ENCODE measurements at places on chromosomes 3 and 15. TPM values are rescaled to one million over a fixed set of nuclear protein-coding genes. Genes with fewer than 3 reads are reported as not detected.
A peak's percentile ranks its signal among the peaks of the same experiment; 100 is the strongest.

DNA sequence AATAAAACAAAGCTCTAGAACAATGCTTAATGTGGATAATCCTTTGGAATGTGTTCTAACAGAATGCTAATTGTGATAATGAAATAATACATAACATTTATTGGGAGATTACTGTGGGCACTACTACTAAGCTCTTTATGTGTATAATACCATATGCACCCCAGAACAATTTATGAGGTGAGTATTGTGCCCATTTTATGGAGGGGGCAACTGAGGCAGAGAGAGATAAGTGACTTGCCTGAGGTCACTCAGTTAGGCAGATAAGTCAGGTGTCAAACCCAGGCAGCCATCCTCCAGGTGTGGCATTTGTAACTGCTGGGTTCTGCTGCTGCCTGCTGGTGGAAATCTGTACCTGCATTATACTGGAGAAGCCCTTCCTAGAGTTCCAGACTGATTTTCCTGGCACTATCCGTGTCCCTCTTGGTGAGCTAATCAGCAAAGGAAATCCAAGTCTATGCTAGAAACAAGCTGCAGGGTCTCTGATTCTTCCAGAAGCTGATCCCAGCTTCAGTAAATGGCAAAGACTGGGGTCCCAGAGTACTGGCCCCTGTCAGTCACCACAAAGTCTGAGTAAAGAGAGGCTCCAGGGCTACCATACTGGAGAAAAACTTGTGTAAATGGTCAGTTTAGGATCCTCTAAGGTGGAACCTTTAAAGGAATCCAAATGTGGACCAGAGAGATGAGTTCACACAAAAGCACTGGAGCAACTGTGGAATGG, 22.6 kb upstream of the RBP1 start:
- DNase-seq: peak; percentile 29

DNA sequence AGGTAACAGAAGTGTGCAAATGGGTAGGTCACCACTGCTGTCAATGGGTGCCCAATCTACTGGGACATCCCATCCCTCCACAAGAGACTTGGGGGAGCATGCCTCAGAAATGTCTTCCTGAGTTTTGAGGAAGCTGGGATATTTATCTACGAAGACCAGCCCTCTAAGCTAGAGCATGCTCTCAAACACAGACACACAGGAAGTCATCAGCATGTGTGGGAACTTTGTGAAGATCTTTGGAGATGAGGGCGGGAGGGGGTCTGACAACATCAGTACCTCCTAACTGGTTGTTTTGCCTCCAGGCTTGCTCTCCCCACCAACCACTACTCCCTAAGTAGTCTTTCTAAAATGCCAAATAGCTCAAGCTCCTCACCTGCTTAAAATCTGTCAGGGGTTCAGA, 3.5 kb upstream of the MEF2A start:
- no peak for DNase-seq

GRCh38 chr3:52703341-52703740, 2.2 kb downstream of the GLT8D1 start:
- DNase-seq: no peak

DNA sequence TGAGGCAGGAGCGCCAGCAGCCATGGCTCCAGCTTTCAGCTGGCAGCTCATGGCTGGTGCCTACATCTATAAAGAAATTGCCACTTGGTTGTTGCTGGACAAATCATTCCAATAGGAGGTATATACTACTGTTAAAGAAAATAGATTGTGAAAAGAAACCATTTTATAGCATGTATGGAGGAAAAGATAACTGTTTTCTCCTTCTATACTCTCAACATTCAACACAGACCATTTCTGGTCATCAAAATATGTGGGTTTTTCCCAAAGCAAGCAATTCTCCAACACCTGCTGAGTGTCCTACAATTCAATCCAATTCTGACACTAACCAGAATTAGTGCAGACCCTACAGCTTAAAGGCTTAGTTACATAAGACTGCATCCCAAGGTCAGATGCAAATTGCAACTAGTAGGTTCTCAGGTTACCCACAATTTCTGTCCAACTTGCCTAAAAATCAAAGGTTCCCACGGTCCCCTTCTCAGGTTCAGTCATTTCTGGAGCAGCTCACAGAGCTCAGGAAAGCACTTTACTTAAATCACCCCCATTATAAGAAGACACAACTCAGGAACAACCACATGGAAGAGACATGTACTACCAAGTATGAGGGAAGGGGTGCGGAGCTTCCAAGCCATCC, 42.4 kb upstream of the STRIT1 start:
- no peak for DNase-seq

DNA sequence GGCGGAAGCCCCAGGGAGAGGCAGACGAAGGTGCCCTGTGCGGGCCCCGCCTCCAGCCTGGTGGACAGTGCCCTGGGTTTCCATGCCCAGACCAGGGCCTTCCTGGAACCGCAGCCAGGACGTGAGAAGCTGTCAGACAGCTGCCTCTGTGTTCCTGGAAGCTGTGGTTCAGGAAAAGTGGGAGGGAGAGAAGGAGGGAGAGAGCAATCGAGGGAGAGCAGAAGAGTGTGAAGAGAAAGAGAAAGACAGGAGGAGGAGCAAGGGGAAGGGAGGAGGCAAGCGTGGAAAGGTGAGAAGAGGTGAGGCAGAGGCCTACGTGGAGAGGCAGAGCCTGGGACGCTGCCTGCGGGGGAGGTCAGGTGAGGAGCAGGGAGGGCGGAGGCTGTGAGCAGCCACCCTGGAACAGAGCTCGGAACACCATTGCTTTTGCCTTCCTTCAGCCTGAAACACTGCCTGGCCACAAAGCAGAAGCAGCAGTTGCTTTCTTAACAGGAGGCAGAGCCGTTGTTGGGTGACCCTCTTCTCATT, 18.6 kb downstream of the ZDHHC19 start:
- no peak for DNase-seq

GRCh38 chr3:128665362-128666021, 14.9 kb upstream of the RPN1 start:
- no peak for DNase-seq

DNA sequence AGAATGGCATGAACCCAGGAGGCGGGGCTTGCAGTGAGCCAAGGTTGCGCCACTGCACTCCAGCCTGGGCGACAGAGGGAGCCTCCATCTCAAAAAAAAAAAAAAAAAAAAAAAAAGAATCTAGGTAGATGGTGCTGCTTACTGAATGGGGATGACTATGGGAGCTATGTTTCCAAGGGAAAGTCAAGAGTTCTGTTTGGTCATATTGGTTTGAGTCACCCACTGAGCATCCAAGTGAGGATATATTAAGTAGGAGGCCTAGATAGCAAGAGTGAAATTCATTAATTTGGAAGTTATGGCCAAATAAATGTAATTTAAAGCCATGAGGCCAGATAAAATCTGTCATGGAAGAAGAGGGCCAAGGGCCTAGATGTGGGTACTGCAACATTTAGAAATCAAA, 9.0 kb upstream of the UACA start:
- DNase-seq: no peak

DNA sequence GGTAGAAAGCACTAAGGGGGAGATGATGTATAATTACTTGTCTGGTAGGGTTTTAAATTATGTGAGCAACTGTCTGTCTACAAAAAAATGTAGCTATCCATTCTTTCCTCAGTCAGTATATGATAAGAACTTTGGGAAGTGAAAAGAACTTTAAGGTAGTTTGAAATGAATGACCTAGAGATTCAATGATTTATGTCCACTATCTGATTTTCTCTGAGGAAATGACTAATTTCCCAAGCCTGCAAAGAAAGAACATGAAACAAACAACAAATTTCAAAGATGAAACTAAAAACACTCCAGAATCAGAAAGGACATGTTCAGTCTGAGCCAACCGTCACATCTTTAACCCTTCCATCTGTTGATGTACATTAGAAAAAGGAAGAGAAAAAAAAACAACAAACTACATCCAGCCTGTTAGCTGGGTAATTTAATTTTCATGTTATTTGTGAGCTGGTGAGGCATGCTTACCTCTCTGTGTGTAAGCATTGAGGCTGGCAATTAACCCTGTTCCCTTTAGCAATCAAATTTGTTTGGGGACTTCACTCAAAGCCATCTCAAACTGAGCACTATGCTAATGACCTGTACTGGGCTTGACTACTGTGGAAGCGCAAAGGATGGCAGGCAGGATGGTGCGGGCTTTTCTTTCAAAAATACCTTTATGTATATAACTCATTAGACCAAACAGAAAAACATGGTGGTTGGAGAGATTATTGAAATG, 220.1 kb downstream of the TUSC7 start:
- peak; percentile 10 for DNase-seq

DNA sequence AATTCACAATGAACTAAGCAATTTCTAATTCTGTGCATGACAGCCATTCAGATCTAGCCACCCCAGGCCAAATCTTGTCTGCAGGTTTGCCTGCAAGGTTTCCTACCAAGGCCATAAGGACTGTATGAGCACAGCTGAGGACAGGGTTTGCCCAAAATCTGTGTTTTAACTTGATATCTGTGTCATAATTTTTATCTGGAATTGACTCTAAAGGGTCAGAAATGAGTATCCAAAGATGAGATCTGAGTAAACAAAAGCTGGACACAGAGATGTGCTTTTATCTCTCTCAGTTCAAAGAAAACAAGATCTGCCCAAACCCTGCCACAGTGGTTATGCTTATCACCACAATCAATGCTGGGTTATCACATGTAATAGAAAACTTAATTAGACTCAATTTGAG, 154.6 kb upstream of the COL8A1 start:
- DNase-seq: no peak

GRCh38 chr3:62242831-62243509, 130.4 kb downstream of the FEZF2 start:
- DNase-seq: no peak

DNA sequence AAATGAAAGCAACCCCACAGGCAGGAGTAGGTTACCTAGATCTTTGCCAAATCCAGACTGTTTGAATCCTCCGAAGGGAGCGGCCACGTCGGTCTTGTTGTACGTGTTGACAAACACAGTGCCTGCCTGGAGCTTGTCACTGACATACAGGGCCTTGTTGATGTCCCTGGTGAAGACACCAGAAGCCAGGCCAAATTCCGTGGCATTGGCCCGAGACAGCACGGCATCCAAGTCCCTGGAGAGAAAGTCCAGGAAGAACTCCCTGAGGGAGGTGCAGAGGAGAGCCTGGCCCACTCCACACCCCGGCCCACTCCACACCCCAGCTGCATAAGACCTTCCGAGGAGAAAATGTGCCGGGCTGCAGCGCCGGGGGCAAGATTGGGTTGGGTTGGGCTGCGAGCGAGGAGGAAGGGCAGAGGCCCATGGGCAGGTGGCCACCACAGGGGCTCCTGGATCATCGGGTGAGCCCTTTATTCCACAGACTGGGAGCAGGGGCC, 21.8 kb upstream of the SLC41A3 start:
- DNase-seq: no peak

DNA sequence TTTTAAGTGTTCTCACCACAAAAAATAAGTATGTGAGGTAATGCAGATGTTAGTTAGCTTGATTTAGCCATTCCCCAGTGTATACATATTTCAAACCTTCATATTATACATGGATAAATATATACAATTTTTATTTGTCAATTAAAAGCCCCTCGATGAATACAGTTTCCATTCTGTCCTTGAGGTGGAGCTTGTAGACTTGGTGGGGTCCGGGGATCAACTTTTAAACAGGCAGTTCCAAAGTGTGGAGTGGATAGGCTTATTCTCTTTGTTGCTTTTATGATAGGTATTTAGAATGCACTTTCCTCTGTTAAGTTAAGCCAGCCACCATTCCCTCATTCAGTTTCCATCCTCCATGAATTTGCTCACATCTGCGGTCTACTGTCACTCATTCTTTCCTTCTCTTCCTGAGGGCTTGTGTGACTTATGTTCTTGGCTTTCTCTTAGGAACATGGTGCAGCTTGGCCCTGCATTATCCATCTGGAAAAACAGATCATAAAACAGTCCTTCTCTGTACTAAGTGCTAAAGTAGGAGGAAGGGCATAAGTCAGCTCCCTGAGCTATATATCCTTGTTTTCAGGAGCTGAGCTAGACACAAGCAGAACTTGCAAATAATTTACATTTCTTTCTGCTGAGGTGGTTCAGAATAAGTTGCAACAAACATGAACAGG, 149.1 kb downstream of the NFKBIZ start:
- no peak for DNase-seq

Gene GOLGA8J
- total RNA-seq: not detected

Gene ASB14
- not detected for total RNA-seq

Gene CCR2
- not detected for total RNA-seq

Gene HRG
- not detected for total RNA-seq

Gene SLC9C1
- total RNA-seq: not detected
